ENCODE measurements at places on chromosomes 2 and 18.

DNA sequence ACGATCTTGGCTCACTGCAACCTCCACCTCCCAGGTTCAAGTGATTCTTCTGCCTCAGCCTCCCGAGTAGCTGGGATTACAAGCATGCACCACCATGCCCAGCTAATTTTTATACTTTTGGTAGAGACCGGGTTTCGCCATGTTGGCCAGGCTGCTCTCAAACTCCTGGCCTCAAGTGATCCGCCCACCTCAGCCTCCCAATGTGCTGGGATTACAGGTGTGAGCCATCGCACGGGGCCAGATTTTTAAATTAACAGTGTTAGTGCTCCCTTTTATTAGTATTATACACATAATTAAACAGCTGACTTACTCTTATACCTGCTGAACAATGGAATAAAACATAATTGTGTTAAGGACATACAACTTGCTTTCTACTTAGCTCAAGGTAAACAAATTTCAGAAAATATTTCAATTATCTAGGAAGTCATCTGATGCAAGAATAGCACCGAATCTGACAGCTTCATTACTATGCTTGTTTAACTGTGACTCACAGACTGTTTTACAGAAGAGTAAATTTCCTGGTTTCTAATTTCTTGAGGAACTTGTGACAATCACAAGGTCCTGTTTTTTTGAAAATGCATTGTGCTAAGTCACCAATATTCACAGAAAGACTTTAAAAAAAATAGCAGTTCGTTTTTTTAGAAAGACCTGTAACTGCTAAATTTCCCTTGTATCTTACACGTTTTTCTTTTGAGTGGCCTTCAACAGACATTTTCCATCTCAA, 51.2 kb downstream of the SPIRE1 start:
- no peak for DNase-seq
- no peak overlapping the region for H3K27ac ChIP-seq
- H3K4me3 ChIP-seq: no peak overlapping the region
- no peaks in the 10 kb centered on the region for H3K36me3 ChIP-seq

DNA sequence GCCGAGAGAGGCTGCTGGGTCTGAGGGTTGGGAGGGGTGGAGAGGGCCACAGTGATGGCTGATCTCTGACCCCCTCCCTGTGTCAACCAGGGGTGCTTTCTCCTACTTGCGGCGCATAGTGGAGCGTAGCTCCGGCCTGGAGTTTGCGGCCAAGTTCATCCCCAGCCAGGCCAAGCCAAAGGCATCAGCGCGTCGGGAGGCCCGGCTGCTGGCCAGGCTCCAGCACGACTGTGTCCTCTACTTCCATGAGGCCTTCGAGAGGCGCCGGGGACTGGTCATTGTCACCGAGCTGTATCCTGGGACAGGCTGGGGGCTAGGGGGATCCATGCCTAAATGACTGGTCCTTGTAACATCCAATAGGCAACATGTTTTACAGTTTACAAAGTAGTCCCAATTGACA, 20.9 kb upstream of the GMPPA start:
- H3K27me3 ChIP-seq: peaks cover 43% of the 10 kb centered on the region
- no peak for DNase-seq

DNA sequence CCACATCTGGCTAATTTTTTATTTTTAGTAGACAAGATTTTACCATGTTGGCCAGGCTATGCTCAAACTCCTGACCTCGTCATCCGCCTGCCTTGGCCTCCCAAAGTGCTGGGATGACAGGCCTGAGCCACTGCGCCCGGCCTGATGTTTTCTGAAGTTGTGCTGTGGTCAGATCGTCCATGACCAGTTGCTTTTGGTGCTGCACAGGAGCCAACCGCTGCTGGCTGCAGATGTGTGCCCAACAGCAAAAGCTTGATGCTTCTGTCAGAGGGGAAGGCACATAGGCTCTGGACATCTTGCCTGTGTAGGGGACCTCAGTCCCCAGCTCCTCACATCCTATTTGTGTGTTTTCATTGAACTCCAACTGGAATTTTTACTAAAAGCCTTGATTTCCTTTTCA, 218.3 kb downstream of the AGAP1 start:
- no peaks in the 10 kb centered on the region for H3K36me3 ChIP-seq
- H3K27me3 ChIP-seq: peaks cover 2% of the 10 kb centered on the region
- no peak for DNase-seq
- no peak overlapping the region for H3K27ac ChIP-seq

- no peaks in the 10 kb centered on the region for H3K4me1 ChIP-seq
- no peak overlapping the region for H3K27ac ChIP-seq
- no peak overlapping the region for H3K4me3 ChIP-seq
- no peaks in the 10 kb centered on the region for H3K36me3 ChIP-seq
- H3K27me3 ChIP-seq: no peaks in the 10 kb centered on the region
- DNase-seq: no peak
Observed at GRCh38 chr2:204510709-204511420, 34.4 kb upstream of the PARD3B start.

- no peaks in the 10 kb centered on the region for H3K27me3 ChIP-seq
- no peak overlapping the region for H3K4me3 ChIP-seq
- peaks cover 23% of the 10 kb centered on the region for H3K4me1 ChIP-seq
- H3K27ac ChIP-seq: no peak overlapping the region
Observed at GRCh38 chr2:68733365-68733764, 1.2 kb upstream of the ARHGAP25 start.

GRCh38 chr2:147829106-147829505, 15.7 kb upstream of the ACVR2A start:
- H3K27ac ChIP-seq: no peak overlapping the region
- H3K4me3 ChIP-seq: no peak overlapping the region
- H3K36me3 ChIP-seq: no peaks in the 10 kb centered on the region
- no peaks in the 10 kb centered on the region for H3K4me1 ChIP-seq

GRCh38 chr18:79283131-79283810, 112.5 kb upstream of the NFATC1 start:
- no peak overlapping the region for H3K4me3 ChIP-seq
- H3K27ac ChIP-seq: no peak overlapping the region
- H3K36me3 ChIP-seq: peaks cover 46% of the 10 kb centered on the region
- H3K4me1 ChIP-seq: no peaks in the 10 kb centered on the region
- no peak for DNase-seq
- no peaks in the 10 kb centered on the region for H3K27me3 ChIP-seq

- no peak for DNase-seq
- peak overlapping the region; percentile 84 for H3K27ac ChIP-seq
- peaks cover 83% of the 10 kb centered on the region for H3K36me3 ChIP-seq
- H3K4me3 ChIP-seq: peak overlapping the region; percentile 63
Observed at GRCh38 chr2:60525899-60526298, 27.6 kb downstream of the BCL11A start.

- DNase-seq: no peak
- H3K36me3 ChIP-seq: no peaks in the 10 kb centered on the region
- no peak overlapping the region for H3K4me3 ChIP-seq
Observed at GRCh38 chr2:2101924-2102323, 229.2 kb downstream of the MYT1L start.

DNA sequence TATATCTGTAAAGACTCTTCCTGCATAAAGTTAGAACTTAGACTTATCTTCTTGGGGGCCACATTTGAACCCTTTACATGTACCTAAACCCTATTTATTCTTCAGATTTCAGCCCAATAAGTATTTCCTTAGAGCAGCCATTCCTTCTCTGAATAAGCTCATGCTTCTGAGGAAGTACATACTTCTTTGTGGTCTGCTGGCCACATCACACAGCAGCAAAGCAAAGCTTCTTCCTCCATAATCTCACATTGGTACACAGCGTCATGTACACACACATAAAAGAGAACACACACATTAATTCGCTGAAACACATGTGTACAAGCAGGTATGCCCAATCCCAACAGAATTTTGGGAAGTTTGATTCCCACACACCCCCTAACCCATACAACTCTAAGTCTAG, 331.0 kb downstream of the CDH2 start:
- H3K4me1 ChIP-seq: no peaks in the 10 kb centered on the region
- H3K4me3 ChIP-seq: no peak overlapping the region
- no peak for DNase-seq
- no peak overlapping the region for H3K27ac ChIP-seq
- H3K36me3 ChIP-seq: no peaks in the 10 kb centered on the region
- no peaks in the 10 kb centered on the region for H3K27me3 ChIP-seq

DNA sequence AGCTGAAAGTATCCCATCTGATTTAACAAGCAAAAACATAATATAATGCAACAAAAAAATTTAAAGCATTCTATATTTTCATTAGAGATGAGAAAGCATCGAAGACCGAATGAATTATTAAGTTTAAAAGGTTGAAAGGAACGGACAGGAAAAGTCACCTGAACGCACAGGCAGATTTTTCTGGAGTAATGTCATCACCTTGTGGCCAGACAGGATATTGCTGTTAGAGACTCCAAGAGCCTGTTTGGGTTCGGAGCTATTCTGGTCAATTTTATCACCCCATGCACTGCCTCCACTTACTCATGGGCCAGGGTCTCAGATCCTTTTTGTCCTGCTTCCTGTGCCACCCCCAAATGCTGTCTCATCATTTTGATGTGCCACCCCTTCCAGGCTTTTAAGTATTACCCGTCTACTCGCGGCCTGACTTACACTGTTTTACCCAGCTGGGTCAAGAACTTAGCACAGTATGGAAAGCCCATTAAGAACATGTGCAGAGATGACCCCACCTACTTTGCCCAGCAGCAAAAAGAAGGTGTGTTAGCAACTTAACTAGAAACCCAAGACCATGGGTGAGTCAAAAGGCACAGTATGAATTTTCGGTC, 27.3 kb downstream of the GKN2 start:
- no peaks in the 10 kb centered on the region for H3K36me3 ChIP-seq
- no peaks in the 10 kb centered on the region for H3K27me3 ChIP-seq
- H3K4me1 ChIP-seq: peaks cover 3% of the 10 kb centered on the region

GRCh38 chr2:107511970-107512789, 314.5 kb upstream of the RGPD4 start:
- no peak for DNase-seq
- no peaks in the 10 kb centered on the region for H3K36me3 ChIP-seq
- no peak overlapping the region for H3K27ac ChIP-seq
- no peak overlapping the region for H3K4me3 ChIP-seq
- H3K27me3 ChIP-seq: no peaks in the 10 kb centered on the region

- H3K36me3 ChIP-seq: no peaks in the 10 kb centered on the region
- H3K4me3 ChIP-seq: no peak overlapping the region
- H3K4me1 ChIP-seq: peaks cover 6% of the 10 kb centered on the region
- no peak overlapping the region for H3K27ac ChIP-seq
- DNase-seq: no peak
Observed at GRCh38 chr2:119202610-119203310, 20.9 kb upstream of the STEAP3 start.

DNA sequence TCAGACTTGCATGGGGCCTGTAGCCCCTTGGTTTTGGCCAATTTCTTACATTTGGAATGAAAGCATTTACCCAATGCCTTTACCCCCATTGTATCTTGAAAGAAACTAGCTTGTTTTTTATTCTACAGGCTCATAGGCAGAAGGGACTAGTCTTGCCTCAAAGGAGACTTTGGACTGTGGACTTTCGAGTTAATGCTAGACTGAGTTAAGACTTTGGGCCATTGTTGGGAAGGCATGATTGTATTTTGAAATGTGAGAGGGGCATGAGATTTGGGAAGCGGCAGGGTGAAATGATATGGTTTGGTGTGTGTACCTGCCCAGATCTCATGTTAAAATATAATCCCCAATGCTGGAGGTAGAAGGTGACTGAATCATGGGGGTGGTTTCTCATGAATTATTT, 13.4 kb upstream of the WDR75 start:
- no peaks in the 10 kb centered on the region for H3K27me3 ChIP-seq
- H3K27ac ChIP-seq: no peak overlapping the region
- no peaks in the 10 kb centered on the region for H3K36me3 ChIP-seq
- no peak overlapping the region for H3K4me3 ChIP-seq

GRCh38 chr2:172496160-172496608, 59.7 kb upstream of the PDK1 start:
- peaks cover 5% of the 10 kb centered on the region for H3K36me3 ChIP-seq
- H3K4me3 ChIP-seq: peak overlapping the region; percentile 25
- peaks cover 24% of the 10 kb centered on the region for H3K4me1 ChIP-seq
- DNase-seq: no peak

- DNase-seq: no peak
- no peak overlapping the region for H3K4me3 ChIP-seq
- no peaks in the 10 kb centered on the region for H3K4me1 ChIP-seq
Observed at GRCh38 chr18:37698508-37699040, 133.0 kb upstream of the CELF4 start.

GRCh38 chr2:210442457-210442856, 34.1 kb downstream of the LANCL1 start:
- H3K4me1 ChIP-seq: peaks cover 15% of the 10 kb centered on the region
- no peak overlapping the region for H3K27ac ChIP-seq
- no peak overlapping the region for H3K4me3 ChIP-seq
- H3K36me3 ChIP-seq: peaks cover 62% of the 10 kb centered on the region
- DNase-seq: no peak

GRCh38 chr2:150389447-150389846, 98.0 kb downstream of the RND3 start:
- H3K27me3 ChIP-seq: no peaks in the 10 kb centered on the region
- no peaks in the 10 kb centered on the region for H3K4me1 ChIP-seq
- H3K4me3 ChIP-seq: no peak overlapping the region
- DNase-seq: no peak
- H3K36me3 ChIP-seq: no peaks in the 10 kb centered on the region

DNA sequence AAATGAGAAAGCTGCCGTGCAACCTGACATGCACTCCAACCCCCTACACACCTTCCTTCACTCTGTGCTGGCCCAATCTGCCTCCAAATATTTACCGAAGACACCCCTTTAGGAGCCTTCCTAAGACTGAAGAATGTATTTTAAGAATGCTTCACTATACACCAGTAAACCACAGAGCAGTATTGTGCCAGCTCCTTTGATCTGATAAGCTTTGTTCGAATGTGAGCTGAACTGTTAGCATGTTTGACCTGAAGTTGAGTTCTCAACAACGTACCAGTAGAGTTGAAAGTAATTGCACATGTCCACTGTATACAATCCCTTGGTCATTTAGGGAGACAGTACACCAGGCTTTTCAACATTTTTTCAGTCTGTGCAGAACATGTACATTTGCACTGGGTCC, 259.2 kb downstream of the TGIF1 start:
- H3K4me3 ChIP-seq: no peak overlapping the region
- peaks cover 17% of the 10 kb centered on the region for H3K27me3 ChIP-seq
- H3K4me1 ChIP-seq: no peaks in the 10 kb centered on the region
- no peak for DNase-seq
- no peak overlapping the region for H3K27ac ChIP-seq
- H3K36me3 ChIP-seq: no peaks in the 10 kb centered on the region

DNA sequence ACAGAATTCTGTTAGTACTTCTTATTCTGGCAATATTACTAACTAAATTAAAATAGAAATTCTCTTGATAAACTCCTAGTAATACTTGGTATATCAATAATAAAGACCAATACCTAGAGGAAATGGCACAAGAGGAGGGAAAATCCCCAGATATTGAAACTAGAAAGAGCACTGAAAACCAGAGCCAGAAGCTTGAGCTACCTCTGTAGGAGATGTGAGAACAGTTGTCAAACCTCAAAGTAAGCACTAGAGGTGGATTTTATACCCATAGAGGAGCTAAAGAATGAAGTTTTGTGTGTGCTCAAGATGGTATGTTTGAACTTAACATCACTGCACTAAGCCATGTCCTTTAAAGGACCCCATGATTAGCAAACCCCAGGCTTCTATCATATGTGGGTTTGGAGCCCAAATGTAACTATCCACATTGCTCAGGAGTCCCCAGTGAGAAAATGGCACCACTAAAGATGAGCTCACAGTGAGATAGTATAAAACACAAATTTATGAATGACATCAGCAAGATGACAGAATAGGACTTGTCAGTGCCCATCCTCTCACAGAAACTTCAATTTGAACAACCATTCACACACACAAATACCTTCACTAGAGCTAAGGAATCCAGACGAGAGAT, 122.1 kb downstream of the PKP4 start:
- no peaks in the 10 kb centered on the region for H3K4me1 ChIP-seq
- H3K4me3 ChIP-seq: no peak overlapping the region
- no peak overlapping the region for H3K27ac ChIP-seq
- H3K36me3 ChIP-seq: no peaks in the 10 kb centered on the region
- DNase-seq: no peak
